Hematopoietic multipotent progenitor cell treated with erythropoietin and hydrocortisone succinate and interleukin-3 and kit ligand, for 4 days (in vitro differentiated cells): ENCODE measurements at places on chromosomes 6 and 20.

- no peak for DNase-seq
Observed at GRCh38 chr6:138787138-138787537, 8.7 kb upstream of the ECT2L start.

DNA sequence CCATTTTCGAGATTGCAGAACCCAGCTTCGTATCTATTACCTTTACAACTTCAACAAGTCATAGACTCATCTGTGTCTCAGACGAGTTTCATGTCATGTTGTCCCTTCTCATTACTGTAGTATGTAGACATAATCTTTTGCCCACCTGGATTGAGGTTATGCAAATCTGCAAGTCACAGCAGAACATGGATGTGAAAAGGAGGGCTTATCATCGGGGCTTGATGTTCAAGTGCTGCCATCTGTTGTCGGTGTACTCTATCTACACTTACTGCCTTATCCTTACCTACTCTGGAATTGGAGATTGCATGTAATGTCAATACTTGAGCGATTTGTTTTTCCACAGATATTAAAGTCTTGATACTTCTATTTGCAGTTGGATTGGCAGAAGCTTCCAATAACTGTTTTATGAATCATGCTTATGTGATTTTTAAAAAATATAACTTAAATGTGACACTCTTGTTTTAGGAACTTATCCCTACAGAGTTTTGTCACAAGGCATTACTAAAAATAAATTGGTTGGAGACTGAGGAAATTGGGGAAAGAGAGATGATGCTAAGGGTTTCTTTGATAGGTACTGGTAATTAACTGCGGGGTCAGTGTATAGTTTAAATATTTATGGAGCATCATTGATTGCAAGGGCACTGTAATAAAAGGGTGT lies 3.0 kb upstream of the GOPC start:
- peak; percentile 88 for DNase-seq

- DNase-seq, result no peak
Observed at GRCh38 chr6:12324748-12325147, 34.6 kb downstream of the EDN1 start.

- no peak for DNase-seq
Observed at GRCh38 chr6:43318011-43318410, 9.4 kb upstream of the CRIP3 start.

GRCh38 chr6:113909224-113909856 lies 52.2 kb downstream of the MARCKS start:
- peak; percentile 85 for DNase-seq

- no peak for DNase-seq
Observed at GRCh38 chr6:132548746-132549463, 3.6 kb upstream of the TAAR8 start.

- peak; percentile 79 for DNase-seq
Observed at GRCh38 chr6:125154761-125155135, 1.2 kb downstream of the TPD52L1 start.

DNA sequence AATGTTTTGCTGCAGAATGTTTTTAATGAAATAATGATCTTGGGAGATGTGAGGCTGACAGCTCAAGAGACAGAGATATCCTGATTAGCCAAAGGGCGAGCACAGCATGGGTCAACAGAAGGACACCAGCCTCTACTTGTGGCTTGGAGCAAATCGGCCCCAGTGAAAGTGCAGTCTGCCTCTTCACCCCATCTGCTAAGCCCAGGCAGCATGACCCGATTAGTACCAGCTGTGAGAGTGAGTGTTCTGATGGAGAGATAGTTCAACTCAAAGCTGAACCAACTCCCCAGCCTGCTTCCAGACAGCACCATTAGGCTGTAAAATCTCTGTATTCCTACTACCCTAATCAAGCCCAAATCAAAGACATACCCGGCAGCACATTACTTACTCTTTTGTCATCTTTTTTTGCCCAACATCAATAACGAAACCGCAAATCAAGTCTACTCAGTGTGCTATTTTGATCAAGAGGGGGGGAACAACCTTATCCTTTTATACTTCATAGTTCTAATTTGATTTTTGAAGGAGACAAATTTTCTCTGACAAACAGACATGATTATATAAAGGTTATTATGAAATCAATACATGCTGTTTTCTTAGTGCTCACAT lies 514.1 kb upstream of the NRSN1 start:
- no peak for DNase-seq

DNA sequence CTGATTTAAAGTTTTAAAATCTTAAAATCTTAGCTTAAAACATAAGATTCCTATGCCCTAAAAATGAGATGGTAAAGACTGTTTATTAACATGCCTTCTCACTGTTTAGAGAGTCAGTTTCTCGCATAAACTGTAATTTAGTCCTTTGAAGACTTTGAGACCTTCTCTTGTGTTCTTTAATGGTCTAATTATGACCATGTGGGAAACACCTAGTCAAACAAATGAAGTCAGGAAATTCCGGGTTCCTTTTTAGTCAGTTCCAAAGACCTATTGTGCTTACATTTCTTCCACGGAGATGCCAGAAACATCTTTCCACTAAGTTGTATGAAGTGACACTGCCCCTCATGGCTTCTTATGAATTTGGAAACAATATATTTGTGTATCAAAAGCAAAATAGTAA lies 64.2 kb upstream of the KIF25 start:
- no peak for DNase-seq

GRCh38 chr6:160979061-160979708 lies 12.4 kb upstream of the MAP3K4 start:
- no peak for DNase-seq

GRCh38 chr6:42279144-42279781 lies 61.6 kb upstream of the MRPS10 start:
- peak; percentile 65 for DNase-seq

DNA sequence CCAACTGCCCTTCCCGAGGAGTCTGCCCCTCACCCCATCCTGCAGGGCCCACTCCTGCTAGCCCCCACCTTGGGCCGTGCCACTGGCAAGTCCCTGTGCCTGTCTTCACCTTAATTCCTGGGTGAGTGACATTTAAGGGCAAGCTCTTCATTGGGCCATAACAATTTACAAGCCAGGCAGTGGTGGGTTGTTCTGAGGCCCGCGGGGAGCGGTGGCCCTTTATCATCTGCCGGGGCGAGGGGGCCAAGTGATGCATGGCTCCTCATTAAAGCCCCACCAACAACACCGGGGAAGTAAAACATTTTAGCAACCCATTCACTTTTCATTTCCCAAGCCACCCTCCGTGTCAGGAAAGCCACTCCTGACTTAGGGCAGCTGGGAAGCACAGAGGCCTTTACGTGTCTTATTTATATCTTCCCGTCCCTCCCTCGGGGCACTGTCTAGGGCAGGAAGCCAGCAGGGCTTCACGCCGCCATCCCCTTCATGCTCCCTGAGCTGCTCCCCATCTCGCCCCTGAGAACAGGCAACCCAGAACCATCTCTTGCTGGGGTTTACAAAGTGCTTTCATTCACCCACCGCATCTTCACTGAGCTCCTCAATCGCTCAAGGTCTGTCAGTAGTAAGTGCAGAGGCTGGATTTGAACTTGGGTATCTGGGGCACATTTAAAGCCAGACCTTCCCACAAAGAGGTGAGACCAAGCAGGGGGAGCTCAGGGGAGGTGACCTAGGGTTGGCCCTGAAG lies 55.5 kb upstream of the CCDC167 start:
- DNase-seq, result no peak

GRCh38 chr6:21151119-21151518 lies 442.4 kb upstream of the SOX4 start:
- DNase-seq, result no peak

- no peak for DNase-seq
Observed at GRCh38 chr20:39135885-39136544, 173.9 kb downstream of the DHX35 start.

DNA sequence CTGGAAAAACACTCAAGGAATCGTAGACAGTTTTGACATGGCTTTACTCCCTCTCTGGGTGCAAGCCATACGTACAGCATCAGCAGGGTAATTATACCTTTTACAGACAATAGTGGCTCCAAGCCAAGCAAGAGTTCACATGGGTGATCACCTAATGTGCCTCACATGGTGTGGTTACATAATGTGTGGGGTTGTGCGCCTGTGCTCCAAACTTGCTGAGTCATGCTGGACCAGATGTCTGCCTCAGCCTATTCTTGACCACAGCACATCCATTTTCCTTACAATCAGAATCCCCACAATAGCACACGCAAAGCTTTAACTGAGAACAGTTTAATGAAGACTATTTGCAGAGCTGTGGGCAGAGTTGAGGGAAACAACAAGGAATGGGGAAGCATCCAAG lies 74.5 kb downstream of the ALDH8A1 start:
- DNase-seq, result peak; percentile 18

DNA sequence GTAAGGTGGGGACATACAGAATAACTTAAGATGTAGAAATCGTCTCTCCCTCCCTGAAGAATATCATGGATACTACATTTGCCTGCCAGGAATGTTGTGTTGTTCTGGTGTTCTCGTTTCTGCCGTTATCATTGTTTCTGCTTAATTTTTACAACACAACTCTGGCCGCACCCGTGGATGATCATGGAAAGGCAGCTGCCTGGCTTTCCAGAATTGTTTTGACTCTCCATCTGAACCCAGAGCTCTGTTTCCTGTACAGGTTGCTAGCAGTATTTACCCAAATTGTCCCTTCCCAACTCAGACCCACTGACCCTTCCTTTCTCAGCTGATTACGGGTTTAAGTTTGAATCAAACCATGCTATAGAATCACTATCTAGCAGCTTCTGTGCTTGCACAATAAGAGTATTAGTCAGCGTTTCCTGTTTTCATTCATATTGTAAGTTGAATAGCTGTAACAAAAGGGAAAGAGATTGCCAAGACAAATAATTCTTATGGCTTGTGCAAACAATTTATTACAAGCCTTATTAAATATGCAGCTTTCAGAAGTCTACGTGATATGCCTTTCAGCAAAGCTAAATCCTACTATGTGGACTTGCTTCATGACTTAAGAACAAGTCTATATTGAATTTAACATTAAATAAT lies 139.0 kb downstream of the MTHFD1L start:
- DNase-seq, result peak; percentile 81

GRCh38 chr20:63624486-63624885 lies 2.4 kb downstream of the GMEB2 start:
- DNase-seq, result peak; percentile 58

GRCh38 chr20:56348746-56349145 lies 10.0 kb upstream of the FAM210B start:
- no peak for DNase-seq

- DNase-seq, result peak; percentile 23
Observed at GRCh38 chr6:69866351-69866769, at the start of gene COL19A1. TSS of gene COL19A1 (plus strand) at chr6:69866556. CDS start at chr6:69879568, 13,012 bp downstream.

DNA sequence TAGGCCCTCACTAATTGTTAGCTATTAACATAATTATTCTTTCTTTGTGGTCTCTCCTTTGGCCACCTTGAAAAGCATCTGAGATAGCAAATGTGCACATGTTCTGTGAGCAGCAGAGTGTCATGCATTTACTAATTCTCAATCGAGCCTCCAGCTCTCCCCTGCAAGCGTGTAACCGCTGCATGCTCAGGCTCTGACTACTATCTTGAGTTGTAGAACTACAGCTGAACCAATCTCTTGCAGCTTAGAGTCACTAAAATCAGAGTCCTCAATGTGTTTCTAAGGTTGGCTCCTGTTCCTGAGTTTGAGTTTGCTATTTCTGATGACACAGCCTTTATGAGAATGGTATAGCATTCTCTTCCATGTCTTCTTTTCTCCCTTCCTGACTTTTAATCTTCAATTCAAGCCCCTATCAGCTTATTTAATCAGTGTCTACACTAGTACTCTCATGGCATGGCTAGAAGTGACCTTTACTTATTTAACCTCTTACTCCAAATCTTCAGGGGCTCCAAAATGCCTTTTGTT lies 65.5 kb downstream of the PPP1R3G start:
- DNase-seq, result no peak

DNA sequence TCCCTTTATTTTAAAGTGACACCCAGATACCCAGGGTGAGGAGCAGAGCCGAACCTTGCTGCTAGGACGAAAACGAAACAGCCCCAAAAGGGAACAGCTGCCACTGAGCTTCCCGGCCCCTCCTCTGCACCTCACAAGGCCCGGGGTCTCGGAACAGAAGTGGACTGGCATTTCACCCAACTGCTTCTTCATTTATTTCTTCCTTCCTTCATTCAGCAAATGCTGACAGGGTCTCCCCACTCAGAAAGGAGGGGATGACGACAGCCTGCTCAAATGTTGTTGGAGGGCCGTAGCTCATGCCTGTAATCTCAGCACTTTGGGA lies 220.3 kb downstream of the PREX1 start:
- DNase-seq, result no peak

DNA sequence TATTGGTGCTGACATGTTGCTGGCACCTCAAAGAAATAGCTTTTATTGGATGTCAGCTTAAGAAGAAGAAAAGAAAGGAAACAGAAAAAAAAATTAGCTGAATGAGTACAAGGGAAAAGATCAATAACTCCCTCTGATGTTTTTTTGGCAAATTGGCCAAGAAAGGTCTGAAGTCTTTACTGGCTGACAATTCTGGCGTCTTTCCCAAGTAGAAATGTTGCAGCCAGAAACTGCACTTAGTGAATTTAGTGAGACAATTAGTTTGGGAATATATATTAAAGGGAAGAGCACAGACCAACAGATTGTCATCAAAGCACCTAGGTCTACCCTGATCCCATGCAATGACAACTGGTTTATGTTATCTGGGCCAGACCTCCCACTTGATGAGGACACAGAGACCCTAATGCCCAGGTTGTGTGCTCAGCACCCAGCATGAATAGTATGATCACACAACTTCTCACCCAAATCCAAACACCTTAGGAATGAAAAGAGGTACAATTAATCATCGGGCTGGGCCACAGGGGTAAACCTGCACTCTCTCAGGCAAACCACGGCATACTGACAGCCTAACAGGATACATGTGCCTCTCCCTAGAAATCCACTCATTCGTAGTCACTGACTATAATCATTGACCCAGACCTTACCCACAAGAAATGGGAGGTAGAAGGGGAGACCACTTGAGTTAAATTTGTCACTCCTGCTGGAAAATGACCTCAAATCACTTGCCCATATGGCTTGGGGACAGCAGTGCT lies 612.3 kb upstream of the ARID1B start:
- DNase-seq, result no peak

GRCh38 chr6:106882601-106883518 lies 91.7 kb downstream of the CD24 start:
- DNase-seq, result no peak

DNA sequence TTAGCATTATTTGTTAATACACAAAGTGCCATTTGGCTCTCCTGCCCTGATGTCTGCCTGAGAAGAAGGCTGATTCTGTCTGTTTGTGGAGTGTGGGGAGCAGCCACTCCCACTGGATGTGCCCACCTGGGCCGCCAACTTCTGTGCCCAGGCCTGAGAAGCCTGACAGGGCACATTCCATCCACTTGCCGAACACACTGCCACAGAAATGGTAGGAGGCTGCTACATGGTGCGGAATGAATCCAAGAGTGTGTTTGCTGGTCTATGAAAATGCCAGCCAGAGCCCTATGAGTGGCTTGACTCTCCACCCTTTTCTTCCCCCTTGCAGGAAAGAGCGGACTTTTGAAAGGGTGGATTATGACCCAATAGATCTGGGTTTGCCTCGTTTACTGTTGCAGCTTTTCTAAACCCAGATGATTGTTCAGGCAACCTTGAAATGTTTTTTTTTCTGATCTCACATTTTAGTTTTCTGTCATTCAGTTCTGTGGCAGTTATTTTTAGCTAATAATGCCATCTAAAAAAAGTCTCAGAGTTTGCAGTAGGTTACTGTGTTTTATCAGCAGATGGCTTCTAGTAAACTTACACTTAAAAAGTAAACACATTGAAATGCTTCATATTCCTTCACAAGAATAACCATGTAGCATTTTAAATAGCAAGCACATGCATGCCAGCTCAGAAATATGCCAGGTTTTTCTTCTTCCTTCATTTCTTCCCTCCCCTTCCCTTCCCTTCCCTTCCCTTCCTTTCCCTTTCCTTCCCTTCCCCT lies 196.5 kb downstream of the SLC35F1 start:
- no peak for DNase-seq

GRCh38 chr20:9348316-9348715 lies 166.1 kb upstream of the LAMP5 start:
- no peak for DNase-seq

- DNase-seq, result no peak
Observed at GRCh38 chr20:47989957-47990356, 204.7 kb upstream of the SULF2 start.
